ENCODE measurements at places on chromosomes 12 and 14.

DNA sequence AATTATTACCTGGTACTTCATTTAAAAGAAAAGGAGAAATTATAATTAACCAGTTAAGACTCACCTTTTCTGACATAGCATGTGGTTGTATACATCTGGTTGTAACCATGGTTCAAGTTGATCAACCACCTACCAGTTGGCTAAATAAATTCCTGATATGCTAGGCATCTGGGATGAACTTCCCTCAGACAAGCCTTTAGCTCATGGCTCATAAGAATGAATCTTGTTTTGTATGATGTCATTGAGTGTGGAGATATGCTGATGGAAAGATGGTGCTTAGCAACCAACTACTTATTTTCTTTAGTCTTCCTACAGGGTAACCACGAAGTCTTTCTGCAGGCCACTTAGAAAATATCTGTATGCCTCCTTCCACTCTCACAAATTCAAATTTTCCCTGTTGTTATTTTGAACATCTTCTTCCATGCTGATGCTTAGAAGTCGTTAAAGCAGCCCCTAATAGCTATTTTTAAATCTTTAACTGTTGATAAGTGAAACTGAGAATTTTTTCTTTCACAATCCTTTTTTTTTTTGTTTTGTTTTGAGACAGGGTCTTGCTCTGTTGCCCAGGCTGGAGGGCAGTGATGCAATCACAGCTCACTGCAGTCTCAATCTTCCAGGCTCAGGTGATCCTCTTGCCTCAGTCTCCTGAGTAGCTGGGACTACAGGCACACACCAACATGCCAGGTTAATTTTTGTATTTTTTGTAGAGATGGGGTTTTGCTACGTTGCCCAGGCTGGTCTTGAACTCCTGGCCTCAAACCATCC lies 51.9 kb upstream of the PTHLH start:
- peak; percentile 49 for DNase-seq

DNA sequence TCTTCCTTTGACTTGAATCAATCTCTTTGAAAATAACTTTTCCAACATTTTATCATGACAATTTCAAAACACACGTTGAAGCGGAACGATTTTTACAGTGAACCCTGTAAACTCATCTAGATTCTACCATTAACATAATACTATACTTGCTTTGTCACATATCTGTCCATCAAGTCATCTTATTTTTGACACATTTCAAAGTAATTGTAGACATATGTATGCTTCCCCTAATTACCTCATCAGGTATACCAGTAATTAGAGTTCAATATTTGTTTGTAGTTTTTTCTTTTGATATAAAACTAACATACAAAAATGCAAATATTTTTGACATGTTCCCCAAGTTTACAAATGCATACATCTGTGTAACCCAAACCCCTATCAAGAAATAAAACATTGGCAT lies 140.4 kb downstream of the DACT1 start:
- DNase-seq: no peak

DNA sequence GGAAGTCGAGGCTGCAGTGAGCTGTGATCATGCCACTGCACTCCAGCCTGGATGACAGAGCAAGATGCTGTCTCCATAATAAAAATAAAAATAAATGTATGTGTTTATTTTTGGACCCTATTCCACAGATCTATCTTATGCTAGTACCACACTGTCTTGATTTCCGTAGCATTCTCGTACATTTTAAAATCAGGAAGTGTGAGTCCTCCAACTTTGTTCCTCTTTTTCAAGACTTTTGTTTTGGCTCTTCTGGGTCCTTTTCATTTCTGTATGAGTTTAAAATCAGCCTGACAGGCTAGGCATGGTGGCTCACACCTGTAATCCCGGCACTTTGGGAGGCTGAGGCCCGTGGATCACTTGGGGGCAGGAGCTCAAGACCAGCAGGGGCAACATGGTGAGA lies 25.8 kb downstream of the DAO start:
- no peak for DNase-seq

DNA sequence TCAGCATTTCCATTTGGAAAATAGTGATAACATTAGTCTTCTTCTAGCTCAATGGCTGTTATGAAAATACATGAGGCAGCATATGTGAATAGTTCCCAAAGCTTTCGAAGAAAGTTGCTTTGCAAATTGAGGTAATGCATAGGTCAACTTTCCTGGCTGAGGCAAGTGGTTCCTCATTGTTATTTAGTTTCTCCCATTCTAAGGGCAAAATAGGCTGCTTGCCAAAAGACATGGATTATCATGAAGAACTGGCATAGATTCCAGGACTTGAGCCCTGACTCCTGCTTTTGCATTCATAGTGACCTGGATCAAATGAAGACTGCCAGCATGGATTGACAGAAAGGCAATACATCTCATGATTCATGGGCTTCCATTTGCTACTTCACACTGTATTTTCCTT lies 35.7 kb downstream of the LRFN5 start:
- DNase-seq: peak; percentile 3

GRCh38 chr14:103112400-103113243 lies 10.6 kb upstream of the TNFAIP2 start:
- DNase-seq: no peak

- DNase-seq: no peak
Observed at GRCh38 chr14:101025696-101026095, 122.2 kb upstream of the RTL1 start.

GRCh38 chr12:110023059-110023980 lies 24.1 kb downstream of the ANKRD13A start:
- peak; percentile 95 for DNase-seq

GRCh38 chr12:66823857-66824570 lies 145.1 kb upstream of the GRIP1 start:
- no peak for DNase-seq

DNA sequence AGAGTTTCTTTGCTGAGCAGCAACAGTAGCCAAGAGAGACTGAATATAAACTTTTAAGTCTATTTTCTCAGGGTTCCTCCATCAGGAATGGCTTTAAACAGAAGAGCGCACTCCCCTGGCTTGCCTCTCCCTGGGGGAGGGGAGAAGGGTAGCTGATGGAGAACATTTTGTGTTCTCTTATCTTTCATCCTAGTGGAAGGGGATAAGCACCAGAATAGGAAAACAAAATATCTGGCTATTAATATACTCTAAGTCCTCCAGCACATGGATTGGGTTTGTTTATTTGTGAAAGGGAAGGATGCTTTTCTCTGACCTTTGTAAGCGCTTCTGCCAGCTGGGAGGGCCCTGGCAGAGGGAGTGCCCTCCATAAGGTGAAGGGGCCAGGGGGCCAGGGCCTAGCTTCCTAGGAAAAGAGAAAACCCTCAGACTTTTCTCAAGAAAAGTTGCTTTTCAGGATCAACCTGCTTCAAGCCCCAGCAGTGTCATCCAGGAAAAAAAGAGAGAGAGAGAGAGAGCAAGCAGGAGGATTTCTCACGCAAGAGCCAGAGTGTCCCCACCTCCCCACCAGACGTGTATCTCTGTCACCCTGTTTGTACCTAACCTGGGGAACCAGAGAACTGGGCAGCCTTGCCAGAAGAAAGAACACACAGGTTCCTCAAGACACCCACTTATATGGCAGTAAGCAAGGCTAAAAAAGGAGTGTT lies 34.3 kb upstream of the ATP2A2 start:
- no peak for DNase-seq

DNA sequence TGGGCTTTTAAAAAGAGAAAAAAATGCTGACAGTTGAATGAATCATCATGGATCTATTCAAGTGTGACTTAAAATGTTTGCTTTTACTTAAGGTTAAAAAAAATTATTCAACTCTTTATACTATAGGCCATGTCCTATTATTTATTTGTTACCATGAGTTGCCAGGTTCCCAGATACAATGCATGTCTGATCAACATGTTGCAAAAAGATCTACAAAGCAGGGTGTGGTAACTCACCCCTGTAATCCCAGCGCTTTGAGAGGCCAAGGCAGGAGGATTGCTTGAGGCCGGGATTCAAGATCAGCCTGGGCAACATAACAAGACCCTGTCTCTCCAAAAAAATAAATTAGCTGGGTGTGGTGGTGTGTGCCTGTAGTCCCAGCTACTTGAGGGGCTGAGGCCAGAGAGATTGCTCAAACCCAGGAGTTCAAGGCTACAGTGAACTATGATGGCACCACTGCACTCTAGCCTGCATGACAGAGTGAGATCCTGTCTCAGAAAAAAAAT lies 460.8 kb downstream of the BCAT1 start:
- no peak for DNase-seq

DNA sequence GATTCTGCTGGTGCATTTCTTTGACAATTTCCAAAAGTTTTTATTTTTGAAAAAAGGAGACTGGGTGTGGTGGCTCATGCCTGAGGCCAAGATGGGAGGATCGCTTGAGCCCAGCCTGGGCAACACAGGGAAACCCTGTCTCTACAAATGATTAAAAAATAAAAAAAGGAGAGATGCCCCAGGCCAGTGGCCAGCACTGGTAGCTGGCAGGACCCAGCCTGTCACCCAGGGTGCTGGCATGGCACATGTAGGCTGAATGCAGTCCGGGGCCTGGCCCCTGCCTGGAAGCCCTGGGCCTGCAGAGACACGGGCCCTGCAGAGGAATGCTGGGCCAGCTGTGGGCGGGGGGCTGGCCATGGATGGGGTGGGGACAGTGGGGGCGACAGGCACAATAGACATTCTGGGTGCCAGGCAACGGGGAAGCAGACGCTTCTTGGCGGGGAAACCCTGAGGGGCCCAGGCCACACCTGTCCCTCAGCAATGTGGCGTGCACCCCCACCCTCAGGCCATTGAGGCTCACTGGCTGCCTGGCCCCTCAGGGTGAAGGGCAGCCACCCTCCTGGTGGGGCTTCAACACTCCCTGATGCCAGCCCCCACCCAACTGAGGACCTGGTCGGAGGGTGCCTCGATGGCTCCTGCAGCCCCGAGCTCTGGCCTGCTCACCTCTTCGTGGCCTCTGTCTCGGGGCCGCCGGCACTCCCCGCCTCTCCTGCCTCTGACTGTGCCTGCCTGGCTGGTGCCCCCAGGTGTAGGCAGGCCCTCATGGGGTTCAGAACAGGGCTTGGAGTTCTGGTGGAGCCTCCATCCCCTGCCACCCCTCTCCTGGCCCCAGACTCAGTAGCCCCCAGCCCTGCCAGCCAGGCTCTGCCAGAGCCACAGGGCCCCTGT lies 12.1 kb downstream of the TRMT61A start:
- DNase-seq: no peak

GRCh38 chr12:84502907-84503787 lies 409.5 kb downstream of the SLC6A15 start:
- DNase-seq: peak; percentile 83

DNA sequence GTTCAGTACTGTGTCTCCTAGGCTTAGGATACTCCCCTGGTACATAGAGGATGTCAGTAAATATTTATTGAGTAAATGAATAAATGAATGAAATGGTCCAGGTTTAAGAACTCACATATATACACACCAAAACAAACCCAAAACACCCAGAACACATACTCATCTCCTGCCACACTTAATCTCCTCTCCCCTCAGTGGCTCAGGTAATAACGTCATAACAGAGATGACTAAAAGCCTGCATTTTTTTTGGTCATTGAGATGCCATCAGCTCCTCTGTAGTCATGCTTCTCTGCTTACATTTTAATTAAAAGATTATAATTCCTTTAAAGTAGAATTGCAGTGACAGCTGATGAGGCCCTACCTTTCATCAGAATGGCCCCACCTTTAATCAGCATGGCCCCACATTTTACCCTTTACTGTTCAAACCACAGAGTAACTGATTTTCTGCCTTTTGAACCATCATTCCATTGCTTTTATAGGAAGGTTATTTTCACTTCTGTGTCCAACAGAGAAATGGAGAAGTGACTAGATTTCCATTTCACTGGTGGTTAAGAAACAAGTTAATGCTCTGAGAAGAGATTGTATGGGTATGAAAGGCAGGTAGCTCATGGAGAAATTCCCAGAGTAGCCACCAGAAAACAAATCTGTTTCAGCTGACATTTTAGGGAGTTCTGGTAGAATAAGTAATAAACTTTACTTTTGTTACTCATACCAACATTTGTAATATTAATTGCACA lies 193.4 kb upstream of the ATP2B1 start:
- no peak for DNase-seq

DNA sequence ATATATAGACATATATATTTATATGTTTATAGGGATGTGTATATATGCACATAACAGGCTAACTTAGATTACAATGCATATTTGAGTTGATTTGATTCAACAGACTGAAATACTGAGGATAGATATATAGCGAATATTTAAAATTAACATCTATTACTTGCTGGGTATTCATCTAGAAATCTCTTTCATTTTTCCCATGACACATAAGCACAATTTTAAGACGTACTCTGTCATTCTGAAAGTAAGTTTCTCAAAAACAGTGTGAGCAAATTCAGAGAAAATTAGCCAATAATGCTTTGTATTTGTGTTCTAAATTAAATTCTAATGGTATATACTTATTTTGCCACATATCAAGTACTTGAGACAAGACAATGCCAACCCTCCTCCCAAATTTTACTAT lies 907.5 kb upstream of the MDGA2 start:
- DNase-seq: no peak

DNA sequence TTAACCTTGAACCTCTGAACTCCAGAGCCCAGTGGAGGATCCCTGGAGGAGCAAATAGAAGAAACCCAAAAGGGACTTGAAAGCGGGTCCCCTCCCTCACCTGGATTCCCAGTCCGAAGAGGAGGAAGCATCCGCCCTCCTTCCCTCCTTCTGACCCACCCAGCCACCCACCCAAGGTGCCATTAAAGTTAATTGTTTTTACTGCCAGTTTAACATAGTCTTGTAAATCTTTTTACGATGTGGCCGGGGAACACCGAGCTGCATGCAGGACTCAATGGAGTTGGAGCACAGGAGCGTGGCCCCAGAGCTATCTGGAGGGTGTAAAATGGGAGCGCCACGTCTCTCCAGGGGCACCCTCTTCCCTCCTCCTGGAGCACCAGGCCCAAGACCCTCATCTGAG lies 49.9 kb upstream of the TBX3 start:
- DNase-seq: no peak

GRCh38 chr12:6311822-6312528 lies 1.5 kb downstream of the PLEKHG6 start:
- no peak for DNase-seq

DNA sequence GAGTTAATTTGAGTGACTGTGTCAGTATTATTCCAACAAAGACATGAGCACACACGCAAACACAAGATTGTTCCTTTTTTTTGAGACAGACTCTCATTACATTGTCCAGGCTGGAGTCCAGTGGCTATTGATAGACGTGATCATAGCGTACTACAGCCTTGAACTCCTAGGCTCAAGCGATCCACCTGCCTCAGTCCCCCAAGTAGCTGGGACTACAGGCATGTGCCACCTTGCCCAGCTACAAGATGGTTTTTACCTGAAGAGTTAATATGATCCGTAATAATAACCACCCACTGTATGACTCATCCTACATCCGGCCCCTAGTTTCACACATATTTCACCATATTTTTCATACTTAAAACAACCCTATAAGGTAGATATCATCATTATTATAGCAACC lies 26.8 kb downstream of the BCAT1 start:
- DNase-seq: no peak

DNA sequence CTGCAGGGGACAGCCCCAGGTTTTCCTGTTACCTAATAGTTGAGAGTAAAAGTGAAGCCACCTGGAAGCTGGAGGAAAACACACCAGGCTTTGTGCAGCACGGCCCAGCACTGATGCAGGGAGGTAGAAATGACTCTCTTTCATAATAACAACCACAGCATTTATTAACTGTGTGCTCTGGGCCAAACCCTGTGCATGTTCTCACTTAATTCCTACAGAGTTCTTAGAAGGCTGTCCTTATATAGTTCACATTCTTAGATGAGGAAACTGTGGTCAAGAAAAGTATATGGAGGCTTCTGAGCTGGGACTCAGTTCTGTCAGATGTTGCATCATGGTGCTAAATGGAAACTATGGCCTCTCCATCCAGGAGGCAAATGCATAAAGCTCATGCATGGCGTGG lies 100.0 kb downstream of the PAPOLA start:
- no peak for DNase-seq
